ENCODE measurements at places on chromosomes 12 and 14. TPM values are rescaled to one million over a fixed set of nuclear protein-coding genes. Genes with fewer than 3 reads are reported as not detected.
A peak's percentile ranks its signal among the peaks of the same experiment; 100 is the strongest.

- H3K4me3 ChIP-seq, result no peak overlapping the region
- no peaks in the 10 kb centered on the region for H3K36me3 ChIP-seq
- H3K27me3 ChIP-seq, result no peaks in the 10 kb centered on the region
Measured at GRCh38 chr12:25935355-25936144, 22.9 kb upstream of the RASSF8 start.

GRCh38 chr14:93343797-93344196 is 3.2 kb upstream of the COX8C start:
- H3K27ac ChIP-seq, result no peak overlapping the region
- no peak overlapping the region for H3K4me3 ChIP-seq
- DNase-seq, result no peak
- no peaks in the 10 kb centered on the region for H3K27me3 ChIP-seq
- H3K36me3 ChIP-seq, result no peaks in the 10 kb centered on the region

GRCh38 chr14:55547650-55548315 is 32.2 kb upstream of the KTN1 start:
- no peaks in the 10 kb centered on the region for H3K27me3 ChIP-seq
- DNase-seq, result no peak
- no peak overlapping the region for H3K4me3 ChIP-seq

DNA sequence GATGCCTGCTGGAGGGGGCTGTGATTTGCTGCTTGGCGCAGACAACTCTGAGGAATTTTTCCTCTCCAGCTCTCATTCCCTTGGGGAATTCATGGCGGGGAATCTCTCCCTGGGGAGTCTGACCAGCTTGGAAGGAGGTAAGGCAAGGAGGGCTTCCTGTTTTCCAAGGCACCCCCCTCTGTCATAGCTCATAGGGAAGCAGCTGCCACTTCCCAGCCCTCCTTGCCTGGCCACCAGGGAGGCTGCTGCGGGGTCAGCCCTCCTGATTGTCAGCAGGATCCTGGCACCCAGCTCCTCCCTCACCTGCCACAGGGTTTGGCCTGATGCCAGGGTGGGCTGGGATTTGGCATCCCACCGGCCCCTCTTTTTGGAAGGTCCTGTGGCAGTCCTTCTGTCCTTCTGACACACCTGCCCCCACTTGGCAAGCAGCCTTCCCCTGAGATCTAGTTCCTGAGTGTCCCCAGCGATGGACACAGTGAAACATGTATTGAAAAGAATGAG is 74.9 kb downstream of the TSPAN9 start:
- no peak overlapping the region for H3K4me3 ChIP-seq
- peaks cover 5% of the 10 kb centered on the region for H3K36me3 ChIP-seq
- no peak for DNase-seq
- H3K27ac ChIP-seq, result no peak overlapping the region
- no peaks in the 10 kb centered on the region for H3K27me3 ChIP-seq
- peaks cover 49% of the 10 kb centered on the region for H3K4me1 ChIP-seq

DNA sequence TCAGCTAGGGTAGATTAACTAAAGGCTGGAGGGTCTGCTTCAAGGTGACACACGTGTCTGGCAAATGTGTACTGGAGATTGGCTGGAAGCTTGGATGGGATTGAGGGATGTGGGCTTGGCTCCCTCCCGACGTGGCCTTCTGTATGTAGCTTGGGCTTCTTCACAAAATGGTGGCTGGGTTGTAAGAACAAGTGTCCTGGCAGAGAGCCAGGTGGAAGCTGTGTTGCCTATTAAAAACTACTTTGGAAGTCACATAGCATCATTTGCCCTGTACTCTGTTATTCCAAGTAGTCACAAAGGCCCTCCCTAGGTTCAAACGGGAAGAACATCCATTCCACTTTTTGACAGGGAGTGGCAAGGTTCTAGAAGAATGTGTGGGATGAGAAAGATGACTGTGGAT is 174.1 kb upstream of the PRICKLE1 start:
- H3K36me3 ChIP-seq, result no peaks in the 10 kb centered on the region
- no peaks in the 10 kb centered on the region for H3K27me3 ChIP-seq
- H3K4me3 ChIP-seq, result no peak overlapping the region
- no peak for DNase-seq

GRCh38 chr12:50058743-50059312 is 1.4 kb downstream of the ASIC1 start:
- DNase-seq, result no peak
- no peak overlapping the region for H3K27ac ChIP-seq
- H3K36me3 ChIP-seq, result no peaks in the 10 kb centered on the region

DNA sequence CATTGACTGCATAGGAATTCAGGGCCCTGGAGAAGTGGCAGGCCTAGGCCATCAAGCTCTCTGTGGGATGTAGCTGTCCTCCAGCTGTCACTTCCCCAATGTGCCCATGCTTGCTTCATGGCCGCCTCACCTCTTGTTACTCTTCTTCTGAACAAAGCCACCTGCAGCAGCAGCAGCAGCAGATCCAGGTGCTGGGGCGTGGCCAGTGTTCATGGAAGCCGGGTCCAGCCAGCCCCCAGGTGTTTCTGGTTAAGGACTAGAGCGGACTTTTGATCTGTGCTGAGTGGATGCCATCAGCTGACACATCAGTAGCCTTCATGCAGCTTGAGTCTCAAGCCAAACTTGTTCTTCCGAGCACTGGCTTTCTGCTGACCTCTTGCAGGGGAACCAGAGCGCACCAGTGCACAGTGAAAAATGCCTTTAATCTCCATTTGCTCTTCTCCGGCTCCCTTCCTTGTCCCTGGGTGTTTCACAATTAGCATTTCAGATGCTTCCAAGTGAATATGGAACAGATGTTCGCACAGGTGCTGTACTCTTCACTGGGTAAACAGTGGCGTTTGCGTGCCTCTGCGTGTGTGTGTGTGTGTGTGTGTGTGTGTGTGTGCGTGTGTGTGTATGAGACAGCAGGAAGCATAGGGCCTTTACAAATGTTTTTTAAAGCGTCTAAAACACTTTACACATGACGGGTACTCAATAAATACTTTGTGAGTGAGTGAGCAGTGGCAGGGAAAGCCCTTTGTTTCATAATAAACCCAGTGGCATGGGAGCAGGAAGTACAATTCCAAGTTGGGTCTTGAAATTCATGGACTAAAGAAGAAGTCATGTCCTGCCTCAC is 20.1 kb downstream of the TPCN1 start:
- H3K4me3 ChIP-seq, result no peak overlapping the region
- DNase-seq, result no peak

GRCh38 chr14:20379743-20380142 is 33.6 kb downstream of the TEP1 start:
- H3K27me3 ChIP-seq, result no peaks in the 10 kb centered on the region
- no peak overlapping the region for H3K4me3 ChIP-seq
- H3K27ac ChIP-seq, result no peak overlapping the region
- DNase-seq, result no peak
- H3K36me3 ChIP-seq, result peaks cover 59% of the 10 kb centered on the region

DNA sequence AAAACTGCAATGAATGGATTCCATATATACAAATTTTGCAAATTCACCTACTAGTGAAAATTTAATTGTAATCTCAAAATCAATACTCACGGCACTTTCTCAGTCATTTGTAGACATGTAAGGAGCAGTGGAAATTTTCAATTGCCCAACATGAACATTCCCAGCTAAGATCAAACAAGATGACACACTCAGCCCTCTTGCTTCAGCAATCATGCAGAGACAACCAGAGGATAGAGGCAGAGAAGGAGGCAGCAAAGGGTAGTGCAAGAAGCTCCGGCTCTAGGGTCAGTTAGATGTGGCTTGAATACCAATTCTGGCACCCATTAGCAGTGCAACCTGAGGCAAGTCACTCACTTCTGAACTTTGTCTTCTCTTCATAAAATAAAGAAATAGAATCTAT is 91.5 kb upstream of the SLC35F4 start:
- peaks cover 4% of the 10 kb centered on the region for H3K4me1 ChIP-seq
- no peaks in the 10 kb centered on the region for H3K27me3 ChIP-seq
- no peak for DNase-seq
- H3K36me3 ChIP-seq, result no peaks in the 10 kb centered on the region
- no peak overlapping the region for H3K4me3 ChIP-seq
- H3K27ac ChIP-seq, result no peak overlapping the region

GRCh38 chr14:78440356-78440894 is 270.3 kb downstream of the NRXN3 start:
- no peak overlapping the region for H3K27ac ChIP-seq
- no peaks in the 10 kb centered on the region for H3K36me3 ChIP-seq
- H3K4me3 ChIP-seq, result no peak overlapping the region
- H3K4me1 ChIP-seq, result no peaks in the 10 kb centered on the region
- no peaks in the 10 kb centered on the region for H3K27me3 ChIP-seq
- no peak for DNase-seq

Gene FGF6
- total RNA-seq, result not detected

DNA sequence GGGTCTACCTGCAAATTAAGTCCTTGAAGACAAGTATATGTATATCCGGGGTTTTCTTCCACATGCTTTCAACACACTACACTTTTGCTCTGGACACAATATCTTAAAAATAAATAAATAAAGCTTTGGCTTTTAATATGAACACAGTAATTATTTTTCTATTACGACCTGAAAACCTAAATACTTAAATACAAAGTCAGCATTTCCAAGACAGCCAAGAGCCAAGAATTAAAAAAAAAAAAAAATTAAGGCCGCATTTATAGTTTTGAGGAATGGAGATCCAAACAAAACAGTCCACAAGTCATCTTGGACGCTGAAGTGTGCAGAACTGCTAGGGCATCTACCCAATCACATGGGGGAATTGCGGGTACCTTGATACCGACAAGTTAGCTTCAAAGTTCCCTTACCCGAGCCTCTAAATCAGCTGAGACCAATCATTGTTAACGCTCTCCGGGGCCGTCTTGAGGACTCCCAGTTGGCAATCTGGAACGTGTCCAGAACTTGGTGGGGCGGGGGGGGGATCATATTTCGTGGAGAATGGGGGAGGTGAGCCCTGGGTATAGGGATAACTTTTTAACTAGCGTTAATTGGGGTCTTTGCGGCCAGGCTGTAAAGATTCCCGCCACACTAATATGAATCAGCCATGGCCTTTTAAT is 731 bp upstream of the PCNX4 start:
- no peaks in the 10 kb centered on the region for H3K27me3 ChIP-seq
- H3K4me3 ChIP-seq, result peak overlapping the region; percentile 84
- peak; percentile 5 for DNase-seq
- peak overlapping the region; percentile 97 for H3K27ac ChIP-seq
- peaks cover 12% of the 10 kb centered on the region for H3K4me1 ChIP-seq

DNA sequence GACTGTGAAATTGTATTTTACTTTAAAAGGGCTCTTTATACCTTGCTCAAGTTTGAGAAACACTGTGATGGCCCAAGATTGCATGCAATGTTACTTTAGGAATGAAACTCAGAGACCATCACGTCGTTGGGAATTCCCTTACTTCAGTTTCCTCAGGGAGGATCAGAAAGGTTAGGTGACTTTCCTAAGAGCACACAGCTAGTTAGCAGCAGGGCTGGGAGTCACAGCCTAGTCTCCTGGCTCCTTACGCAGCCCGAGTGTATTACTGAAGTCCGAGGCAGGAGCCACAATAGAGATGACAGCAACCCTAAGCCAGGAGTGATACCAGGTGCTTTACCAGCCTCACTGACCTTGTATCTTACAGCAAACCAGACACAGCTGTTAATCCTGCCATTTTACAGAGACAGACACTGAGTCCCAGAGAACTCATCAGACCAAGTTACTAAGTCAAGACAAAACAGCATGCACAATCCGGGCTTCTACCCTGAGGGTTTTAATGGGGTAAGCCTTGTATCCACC is 67.0 kb downstream of the RBM19 start:
- peak overlapping the region; percentile 78 for H3K27ac ChIP-seq
- H3K4me3 ChIP-seq, result no peak overlapping the region
- no peaks in the 10 kb centered on the region for H3K36me3 ChIP-seq
- peaks cover 44% of the 10 kb centered on the region for H3K4me1 ChIP-seq
- no peak for DNase-seq

Gene KRT85
- total RNA-seq, result not detected

DNA sequence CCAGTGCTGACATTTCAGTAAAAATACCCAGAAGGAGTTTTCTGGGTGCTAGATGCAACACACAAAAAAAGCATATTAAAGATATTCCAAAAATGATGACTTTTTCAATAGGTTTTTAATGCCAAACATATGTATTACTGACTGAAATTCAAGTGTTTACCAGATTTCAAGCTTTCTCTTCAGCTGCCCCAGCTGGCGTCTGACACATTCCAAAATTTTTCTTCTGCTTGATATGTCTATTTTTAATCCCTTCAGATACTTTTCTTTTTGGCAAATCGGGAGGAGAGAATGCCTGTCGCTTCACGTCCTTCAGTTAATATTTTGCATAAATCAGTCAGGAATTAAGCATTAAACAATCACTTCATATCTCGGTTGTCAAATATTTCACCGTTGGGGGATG is 7.1 kb upstream of the CCDC60 start:
- DNase-seq, result no peak
- peak overlapping the region; percentile 79 for H3K27ac ChIP-seq
- H3K4me3 ChIP-seq, result no peak overlapping the region
- H3K4me1 ChIP-seq, result no peaks in the 10 kb centered on the region
- no peaks in the 10 kb centered on the region for H3K36me3 ChIP-seq

- H3K27ac ChIP-seq, result no peak overlapping the region
- no peaks in the 10 kb centered on the region for H3K36me3 ChIP-seq
- no peaks in the 10 kb centered on the region for H3K27me3 ChIP-seq
- H3K4me1 ChIP-seq, result peaks cover 7% of the 10 kb centered on the region
Measured at GRCh38 chr12:65200007-65200665, 30.8 kb downstream of the LEMD3 start.

Gene CIROP
- not detected for total RNA-seq

Gene TMEM52B
- not detected for total RNA-seq

GRCh38 chr12:37672655-37673260 is 643.8 kb upstream of the ALG10B start:
- H3K4me3 ChIP-seq, result no peak overlapping the region
- no peaks in the 10 kb centered on the region for H3K36me3 ChIP-seq
- H3K4me1 ChIP-seq, result no peaks in the 10 kb centered on the region
- no peaks in the 10 kb centered on the region for H3K27me3 ChIP-seq
- no peak overlapping the region for H3K27ac ChIP-seq

Gene SAMD15
- total RNA-seq, result 0.48 TPM

DNA sequence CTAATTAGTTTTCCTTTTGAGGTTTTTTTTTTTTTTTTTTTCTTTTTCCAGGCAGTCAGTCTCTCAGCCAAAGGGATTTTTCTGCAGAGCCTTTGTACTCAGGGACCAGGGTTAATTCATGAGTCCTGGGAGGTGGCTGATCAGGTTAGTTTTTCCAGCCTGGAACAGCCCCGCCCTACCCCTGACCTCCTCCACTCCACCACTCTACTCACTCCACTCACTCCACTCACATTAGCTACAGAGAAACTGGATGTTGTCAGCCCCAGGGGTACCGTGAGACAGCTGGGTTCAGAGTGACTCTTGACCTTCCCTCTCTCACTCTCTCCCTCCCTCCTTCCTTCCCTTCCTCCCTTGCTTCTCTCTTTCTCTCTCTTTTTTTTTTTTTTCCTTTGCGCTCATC is 161.0 kb downstream of the CRADD start:
- no peaks in the 10 kb centered on the region for H3K27me3 ChIP-seq
- H3K4me3 ChIP-seq, result no peak overlapping the region
- peaks cover 3% of the 10 kb centered on the region for H3K36me3 ChIP-seq
- no peak overlapping the region for H3K27ac ChIP-seq

Data from esophagus squamous epithelium (tissue), 5 donors.